ENCODE measurements at places on chromosomes 6 and 20.

DNA sequence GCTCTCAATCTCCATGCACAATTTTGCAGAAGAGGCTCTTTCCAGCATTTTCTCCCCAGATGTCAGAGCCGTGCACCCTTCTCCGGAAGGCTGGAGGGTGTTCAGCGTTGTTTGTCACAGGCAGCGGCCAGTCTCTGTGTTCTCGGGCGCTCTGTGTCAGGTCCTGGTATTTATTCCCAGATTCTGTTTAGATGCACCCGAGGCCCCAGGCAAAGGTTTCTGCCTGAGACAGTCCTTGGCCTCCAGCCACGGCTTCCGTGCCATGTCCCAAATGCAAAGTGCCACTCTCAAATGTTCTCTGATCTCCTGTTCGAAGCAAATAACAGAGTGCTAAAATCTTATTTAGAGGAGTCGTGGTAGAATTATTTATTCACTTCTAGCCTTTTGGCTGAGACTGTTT lies 140.3 kb upstream of the AGPAT4 start:
- no peak for DNase-seq

- no peak for DNase-seq
These were observed 294.8 kb downstream of the RNF144B start for GRCh38 chr6:18681832-18682503.

DNA sequence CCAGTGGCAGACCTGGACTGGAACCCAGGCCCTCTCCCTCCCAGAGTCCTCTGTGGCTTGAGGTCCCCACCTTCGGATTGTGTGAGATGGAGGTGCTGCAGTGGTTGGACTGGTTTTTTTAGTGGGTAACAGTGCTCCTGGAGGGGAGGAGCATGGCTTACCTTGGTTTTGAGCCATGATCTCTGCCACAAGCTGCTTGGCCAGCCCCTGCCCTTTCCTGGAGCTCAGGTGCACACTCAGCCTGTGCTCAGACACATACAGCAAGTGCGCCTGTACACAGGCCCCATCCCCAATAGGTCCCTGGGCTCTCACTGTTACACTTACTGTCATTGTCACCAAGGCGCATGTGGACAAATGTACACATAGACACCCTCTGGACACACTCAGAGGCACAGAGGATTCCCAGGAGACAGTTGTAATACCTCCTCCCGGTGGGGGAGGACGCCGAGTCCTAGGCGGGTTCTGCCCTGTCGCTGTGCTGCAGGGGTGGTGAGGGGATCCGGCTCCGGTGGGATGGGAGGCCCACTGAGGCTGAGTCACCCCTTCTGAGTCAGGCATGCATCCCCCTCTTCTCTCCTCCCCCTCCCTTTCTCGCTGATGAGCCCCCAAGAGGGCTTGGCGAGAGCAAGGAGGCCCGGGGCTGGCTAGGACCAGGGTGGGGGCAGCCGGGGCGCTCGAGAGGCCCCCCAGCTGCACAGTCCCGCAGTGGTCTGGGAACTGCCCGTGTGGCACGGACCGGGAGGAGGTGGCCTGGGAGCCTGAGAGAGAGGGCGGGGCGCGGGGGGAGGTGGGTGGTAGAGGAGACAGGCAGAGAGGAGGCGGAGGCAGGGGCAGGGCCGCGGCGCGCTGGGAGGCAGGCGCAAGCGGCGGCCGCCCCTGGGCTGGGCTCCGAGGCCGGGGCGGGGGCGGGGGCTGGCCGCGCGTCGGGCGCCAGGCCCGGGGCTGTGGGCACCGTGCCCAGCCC lies 522 bp upstream of the EPB41L1 start:
- no peak for DNase-seq

DNA sequence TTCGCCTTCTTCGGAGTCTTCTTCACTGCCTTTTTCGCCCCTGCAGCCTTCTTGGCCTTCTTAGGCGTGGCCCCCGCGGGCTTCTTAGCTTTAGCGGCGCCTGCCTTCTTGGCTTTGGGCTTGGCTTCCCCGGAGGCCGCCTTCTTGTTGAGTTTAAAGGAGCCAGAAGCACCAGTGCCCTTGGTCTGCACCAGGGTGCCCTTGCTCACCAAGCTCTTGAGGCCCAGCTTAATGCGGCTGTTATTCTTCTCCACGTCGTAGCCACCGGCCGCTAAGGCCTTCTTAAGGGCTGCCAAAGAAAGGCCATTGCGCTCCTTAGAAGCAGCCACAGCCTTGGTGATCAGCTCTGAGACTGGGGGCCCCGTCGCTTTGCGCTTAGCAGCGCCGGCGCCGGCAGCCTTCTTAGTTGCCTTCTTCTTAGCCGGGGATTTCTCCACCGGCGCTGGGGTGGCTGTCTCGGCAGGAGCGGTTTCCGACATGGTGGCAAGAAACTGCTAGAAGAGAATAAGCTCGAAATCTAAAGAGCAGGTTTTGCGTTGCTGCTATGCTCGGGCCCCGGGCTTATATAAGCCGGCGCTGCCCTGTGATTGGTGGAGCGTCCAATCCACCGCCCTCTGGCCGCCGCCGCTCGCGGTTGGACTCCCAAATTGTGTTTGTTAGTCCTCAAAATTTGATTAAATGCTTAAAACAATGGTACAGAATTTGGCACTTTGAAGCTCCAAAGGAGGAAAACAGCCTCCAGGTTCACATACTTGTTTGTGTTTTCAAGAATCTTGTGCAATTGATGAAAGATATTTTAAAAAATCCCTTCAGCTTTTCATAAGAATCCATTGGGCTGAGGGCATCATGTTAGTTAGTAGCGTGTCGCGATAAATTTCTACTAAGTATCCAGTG lies 44.9 kb downstream of the OR2B2 start:
- DNase-seq = peak; percentile 34

DNA sequence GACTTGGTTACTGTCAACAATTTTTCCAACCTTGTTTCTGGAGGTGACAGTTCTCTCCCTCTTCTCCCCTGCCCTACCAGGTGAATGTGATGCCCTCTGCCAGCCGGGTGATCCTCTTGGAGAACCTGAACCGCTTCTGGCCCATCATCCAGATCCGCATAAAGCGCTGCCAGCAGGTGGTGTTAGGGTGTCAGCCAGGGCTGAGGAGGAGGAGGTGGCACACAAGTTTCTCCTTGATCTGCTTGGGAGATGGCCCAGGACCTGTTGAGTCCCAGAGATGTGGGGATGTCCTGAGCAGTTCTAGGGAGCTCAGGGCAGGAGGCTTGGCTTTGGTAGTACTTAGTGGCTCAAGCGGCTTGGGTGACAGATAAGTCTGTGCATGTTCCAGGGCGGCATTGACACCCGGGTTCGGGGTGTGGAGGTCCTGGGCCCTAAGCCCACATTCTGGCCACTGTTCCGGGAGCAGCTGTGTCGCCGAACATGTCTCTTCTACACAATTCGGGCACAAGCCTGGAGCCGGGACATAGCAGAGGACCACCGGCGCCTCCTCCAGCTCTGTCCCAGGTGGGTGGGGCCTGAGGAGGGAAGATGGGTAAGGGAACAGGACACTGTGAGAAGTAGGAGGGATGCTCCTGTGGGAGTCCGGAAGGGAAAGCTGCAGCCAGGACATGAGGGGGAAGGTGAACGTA lies 21.2 kb downstream of the CUL9 start:
- DNase-seq = no peak

- DNase-seq = no peak
These were observed 53.8 kb upstream of the GMPR start for GRCh38 chr6:16184551-16184950.

Data from stimulated activated CD4-positive, alpha-beta T cell treated with anti-CD3 and anti-CD28 coated beads, Interleukin-15, amount 100 ng/mL, for 1 hour (primary cell).